ENCODE measurements at places on chromosomes 4 and X.

- no peak for DNase-seq
Measured at GRCh38 chr4:13829457-13829856, 201.9 kb upstream of the BOD1L1 start.

DNA sequence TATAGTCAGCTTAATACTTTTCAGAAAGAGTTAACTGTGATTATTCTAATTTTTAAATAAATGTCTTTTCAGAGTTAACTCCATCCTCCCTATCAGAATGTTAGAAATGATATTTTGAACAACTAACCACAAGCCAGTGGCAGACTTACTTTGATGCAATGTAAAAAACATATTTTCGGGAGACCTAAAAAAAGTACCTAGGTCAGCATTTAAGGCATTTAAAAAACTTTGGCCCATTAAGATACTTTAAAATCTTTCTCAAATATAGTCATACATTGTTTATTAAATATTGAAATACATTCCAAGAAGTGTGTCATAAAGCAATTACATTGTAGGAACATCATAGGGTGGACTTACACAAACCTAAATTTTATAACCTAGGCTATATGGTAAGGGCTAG is 426.1 kb downstream of the PABPC4L start:
- DNase-seq: no peak

GRCh38 chr4:181105487-181105886 is 1137.7 kb upstream of the TENM3 start:
- DNase-seq: no peak

- no peak for DNase-seq
Measured at GRCh38 chrX:39904816-39905537, 192.8 kb downstream of the BCOR start.

GRCh38 chr4:20591571-20591970 is 108.7 kb upstream of the PACRGL start:
- DNase-seq: no peak

DNA sequence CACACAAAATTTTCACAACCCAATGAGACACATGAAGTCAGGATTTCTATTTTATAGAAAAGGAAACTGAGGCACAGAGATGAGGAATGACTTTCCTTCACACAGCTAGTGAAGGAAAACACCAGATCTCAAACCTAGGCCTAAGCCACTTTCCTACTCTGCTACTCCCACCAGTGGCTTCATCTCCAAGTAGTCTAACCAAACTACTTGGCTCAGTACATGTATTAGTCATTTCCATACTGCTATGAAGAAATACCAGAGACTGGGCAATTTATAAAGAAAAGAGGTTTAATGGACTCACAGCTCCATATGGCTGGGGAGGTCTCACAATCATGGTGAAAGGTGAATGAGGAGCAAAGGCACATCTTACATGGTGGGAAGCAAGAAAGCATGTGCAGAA is 196.6 kb downstream of the EVC2 start:
- no peak for DNase-seq

GRCh38 chr4:6582889-6583490 is 8.0 kb downstream of the MAN2B2 start:
- DNase-seq: no peak

DNA sequence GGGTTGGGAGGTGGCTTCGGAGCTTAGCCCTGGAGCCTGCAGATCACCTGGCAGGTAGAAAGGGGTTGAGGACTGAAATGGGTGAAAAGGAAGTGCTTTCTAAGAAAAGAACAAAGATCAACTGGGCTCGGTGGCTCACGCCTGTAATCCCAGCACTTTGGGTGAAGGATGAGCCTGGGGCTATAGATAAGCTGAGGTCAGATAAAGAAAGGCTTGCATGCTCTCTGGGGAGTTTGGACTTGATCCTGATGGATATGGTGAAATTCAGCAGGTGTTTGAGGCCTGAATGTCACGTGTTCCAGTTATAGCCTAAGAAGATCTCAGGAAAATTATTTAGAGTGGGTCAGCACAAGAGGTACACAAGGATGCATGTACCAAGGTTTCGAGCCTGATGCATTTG is 40.8 kb downstream of the SLC34A2 start:
- DNase-seq: no peak

DNA sequence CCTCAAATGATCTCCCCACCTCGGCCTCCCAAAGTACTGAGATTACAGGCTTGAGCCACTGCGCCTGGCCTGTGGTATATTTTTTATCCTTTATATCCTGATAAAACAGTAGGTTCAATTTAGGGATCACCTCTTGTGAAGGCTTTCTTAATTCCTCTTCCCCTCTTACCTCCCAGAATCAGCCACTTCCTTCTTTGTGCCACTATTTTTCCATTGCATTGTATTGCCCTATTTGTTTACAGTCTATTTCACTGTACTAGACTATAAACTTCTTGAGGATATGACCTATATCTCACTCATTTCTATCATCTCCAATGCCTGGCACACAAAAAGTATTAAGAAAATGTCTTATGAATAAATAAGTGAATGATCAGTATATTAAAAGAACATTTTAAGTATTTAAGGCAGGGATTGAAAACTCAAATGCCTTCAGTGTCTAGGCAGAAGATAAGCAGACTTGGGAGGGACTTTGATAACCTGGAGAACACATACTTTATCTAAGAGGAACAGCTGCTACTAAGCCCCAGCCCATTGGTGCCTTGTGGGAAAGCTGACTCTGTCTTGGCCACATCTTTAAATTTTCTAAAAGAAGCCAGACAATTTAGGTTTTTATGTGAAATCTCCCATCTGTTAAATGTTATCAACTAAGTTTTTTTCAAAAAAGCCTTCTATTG is 82.3 kb upstream of the OGT start:
- no peak for DNase-seq

GRCh38 chr4:23887989-23888388 is 1.9 kb downstream of the PPARGC1A start:
- no peak for DNase-seq

- no peak for DNase-seq
Measured at GRCh38 chr4:62644372-62644771, 1444.2 kb downstream of the ADGRL3 start.

- DNase-seq: no peak
Measured at GRCh38 chr4:95693594-95693993, 144.8 kb upstream of the UNC5C start.

DNA sequence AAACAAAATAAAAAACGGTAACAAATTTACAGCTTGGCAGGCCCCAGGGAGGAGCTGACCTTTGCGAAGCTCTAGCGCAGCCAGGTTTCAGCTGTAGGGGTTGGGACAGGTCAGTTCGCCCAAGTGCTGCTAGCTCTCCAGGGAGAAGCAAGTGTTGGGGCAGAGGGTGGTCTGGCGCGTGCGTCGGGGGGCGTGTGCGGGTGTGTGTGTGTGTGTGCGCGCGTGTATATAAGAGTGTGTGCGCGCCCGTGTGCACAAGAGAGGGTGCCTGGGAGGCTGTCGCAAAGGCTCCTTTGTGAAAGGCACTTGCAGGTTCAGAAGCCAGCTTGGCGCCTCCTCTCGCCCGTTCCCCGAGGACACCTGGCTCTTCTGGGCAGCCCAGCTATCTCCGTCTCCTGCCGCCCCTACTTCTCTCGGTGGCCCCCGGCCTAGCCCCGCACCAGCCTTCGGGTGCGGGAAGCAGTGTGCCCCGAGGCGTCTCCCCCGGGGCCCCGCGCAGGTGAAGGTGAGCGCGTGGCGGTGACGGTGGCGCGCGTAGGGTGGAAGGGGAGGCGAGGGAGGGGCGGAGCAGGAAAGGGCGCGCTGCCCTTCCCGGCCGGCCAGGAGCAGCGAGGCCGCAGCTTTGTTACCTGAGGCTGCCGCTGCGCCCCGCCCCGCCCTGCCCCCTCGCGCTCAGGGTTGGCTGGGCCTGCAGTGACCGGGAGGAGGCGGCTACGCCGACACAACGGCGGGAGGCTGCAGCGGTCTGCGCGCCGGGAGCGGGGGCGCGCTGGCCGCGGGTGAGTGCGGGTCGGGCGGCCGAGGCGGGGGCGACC is at the start of gene FHDC1:
TSS of gene FHDC1 (plus strand) at position 693 of the 815 bp plus-strand sequence. CDS start 6,735 bp downstream, outside the sequence.
- DNase-seq: peak; percentile 85

- DNase-seq: no peak
Measured at GRCh38 chr4:180106122-180106521, 2137.1 kb upstream of the TENM3 start.

DNA sequence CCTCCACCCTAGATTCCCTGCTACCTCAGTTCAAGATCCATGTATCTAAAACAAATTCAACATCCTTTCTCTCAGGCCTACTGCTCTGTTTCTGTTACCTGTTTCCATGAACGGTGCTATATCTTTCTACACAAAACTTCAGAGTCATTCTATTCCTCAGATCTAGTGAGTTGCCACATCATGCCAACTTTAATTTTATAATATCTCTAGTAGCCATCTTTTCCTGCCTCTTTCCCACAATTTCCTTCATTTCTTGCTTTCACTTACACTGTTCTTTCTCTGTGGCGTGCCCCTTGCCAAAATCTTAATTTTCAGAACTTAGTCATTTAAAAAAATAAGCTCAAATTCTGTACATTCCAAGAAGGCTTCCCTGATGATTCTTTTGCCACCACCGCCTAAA is 15.2 kb downstream of the GUCY1A1 start:
- DNase-seq: no peak

DNA sequence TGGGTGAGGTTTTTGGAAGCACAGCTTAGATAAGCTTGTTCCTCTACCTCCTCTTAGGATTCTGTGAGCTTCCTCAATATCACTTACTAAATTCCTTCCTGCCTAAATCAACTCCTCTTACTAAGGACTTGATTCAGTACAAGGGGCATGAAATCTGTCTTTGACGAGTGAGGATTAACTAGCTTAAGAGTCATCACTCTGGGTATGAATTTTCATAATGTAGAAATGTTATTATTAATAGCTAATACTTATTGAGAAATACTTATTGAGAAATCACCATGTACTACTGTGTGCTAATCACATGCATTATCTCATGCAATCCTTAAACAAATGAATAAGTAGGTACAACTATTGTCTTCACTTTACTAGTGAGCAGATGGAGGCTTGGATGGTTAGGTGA is 28.6 kb downstream of the TRPC3 start:
- no peak for DNase-seq

DNA sequence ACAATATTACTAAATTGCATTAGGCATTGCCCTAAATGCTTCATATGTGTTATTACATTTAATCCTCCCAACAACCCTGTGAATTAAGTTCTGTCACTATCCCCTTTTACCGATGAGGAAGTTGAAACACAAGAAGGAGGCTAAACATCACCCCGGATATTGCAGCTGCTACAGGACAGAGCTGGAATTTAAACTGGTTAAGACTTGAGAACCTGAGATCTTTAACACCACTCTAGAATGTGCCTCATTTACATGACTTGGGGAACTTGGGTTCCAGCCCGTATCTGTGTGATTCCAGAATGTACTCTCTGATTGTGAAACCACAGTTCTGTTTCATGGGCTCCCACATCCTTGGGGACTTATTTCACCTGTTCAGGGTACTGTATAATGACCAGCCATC is 165.1 kb upstream of the PPARGC1A start:
- no peak for DNase-seq

- no peak for DNase-seq
Measured at GRCh38 chr4:145333786-145334185, 147.9 kb upstream of the SMAD1 start.

- no peak for DNase-seq
Measured at GRCh38 chr4:15434676-15435075, 6.8 kb downstream of the C1QTNF7 start.

DNA sequence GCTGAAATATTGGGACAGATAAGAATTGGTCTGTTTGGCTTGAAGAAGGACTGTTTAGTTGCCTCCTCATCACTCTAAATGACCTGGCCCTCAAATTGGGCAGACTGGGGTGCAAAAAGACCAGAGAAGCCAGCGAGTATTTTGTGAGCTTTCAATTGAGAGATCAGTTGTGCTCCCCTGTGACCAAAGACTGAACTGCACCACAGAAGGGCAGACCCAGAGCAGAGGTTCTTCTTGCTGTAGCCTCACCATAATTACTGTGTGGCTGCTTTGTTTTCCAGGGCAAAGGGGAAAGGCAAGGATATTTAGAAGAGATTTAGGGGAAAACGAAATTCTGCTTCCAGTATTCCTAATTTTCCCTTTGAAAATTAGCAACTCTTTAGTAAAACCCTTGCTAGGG is 104.0 kb upstream of the MBNL3 start:
- DNase-seq: no peak

GRCh38 chrX:29376584-29376983 is 789.3 kb downstream of the IL1RAPL1 start:
- DNase-seq: no peak

GRCh38 chr4:40455340-40455902 is 120.3 kb downstream of the CHRNA9 start:
- DNase-seq: no peak

- DNase-seq: no peak
Measured at GRCh38 chrX:153333266-153333665, 687 bp upstream of the ZNF275 start.

DNA sequence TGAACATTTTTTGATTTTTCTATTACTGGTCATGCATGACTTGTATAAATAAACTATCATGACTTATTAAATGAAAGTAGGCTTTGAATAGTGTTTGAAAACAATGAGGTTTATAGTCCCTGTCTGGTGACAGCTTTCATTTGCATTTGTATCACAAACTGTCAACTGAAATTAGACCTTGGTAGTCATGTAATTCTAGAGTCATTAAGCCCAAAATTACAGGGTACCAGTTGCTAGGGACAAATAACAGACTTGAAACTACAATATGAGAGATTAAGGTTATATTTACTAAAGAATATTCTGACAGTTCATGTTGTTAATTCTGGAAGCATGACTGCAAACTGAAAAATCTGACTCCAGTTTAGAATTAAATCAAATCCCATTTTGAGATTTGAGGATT is 9.2 kb upstream of the VAMP7 start:
- DNase-seq: no peak

DNA sequence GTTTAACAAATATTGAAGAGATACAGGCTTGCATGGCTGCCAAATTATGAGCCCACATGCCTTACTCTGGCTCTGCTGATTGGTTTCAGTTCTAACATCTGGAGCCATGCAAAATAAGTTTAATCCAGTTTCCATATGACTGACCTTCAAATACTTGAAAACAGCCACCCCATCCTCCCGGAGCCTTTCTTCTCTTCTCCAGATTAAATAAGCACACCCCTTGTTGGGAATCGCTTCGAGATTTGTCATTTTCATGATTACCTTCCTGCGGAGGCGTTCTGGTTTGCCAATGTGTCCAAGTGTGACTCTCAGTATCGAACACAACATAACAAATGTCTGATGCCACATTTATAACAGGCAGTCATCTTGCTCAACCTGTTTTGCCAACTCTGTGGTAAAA is 101.6 kb upstream of the JADE1 start:
- no peak for DNase-seq

GRCh38 chrX:24026432-24026831 is 554 bp downstream of the KLHL15 start:
- no peak for DNase-seq
